Endodermal cell (in vitro differentiated cells): ENCODE measurements at places on chromosomes 2 and 18. TPM values are rescaled to one million over a fixed set of nuclear protein-coding genes. Genes with fewer than 3 reads are reported as not detected.

The DNAJC5G gene
- not detected in 2 replicates for total RNA-seq

The ALPP gene
- total RNA-seq = not detected in 2 replicates

The CAPN14 gene
- total RNA-seq = 0.11 and 0.31 TPM in 2 replicates

The RPRM gene
- 32.6 and 34.7 TPM in 2 replicates for total RNA-seq

The ZFAND2B gene
- 19.5 and 22.5 TPM in 2 replicates for total RNA-seq

The TTR gene
- not detected in 2 replicates for total RNA-seq

The ACOXL gene
- 8.9 to 11.7 TPM (median 10.7 TPM) in 3 replicates for total RNA-seq

The EVX2 gene
- not detected in 3 replicates for total RNA-seq

The PLCL1 gene
- 0.11 to 0.15 TPM in 2 of 3 replicates, not detected in the other for total RNA-seq

The NT5C1B gene
- not detected in 3 replicates for total RNA-seq

The LONRF2 gene
- 0.36 and 0.40 TPM in 2 replicates for total RNA-seq

The RESP18 gene
- not detected in 3 replicates for total RNA-seq

The MYO7B gene
- 0.11 TPM in 1 of 3 replicates, not detected in the others for total RNA-seq

The MAL gene
- total RNA-seq = not detected in 2 replicates

The FBXO48 gene
- 1.0 and 1.3 TPM in 2 replicates for total RNA-seq

GRCh38 chr2:73202156-73203054 is at the start of gene NOTO:
NOTO (plus strand) TSS chr2:73202574; CDS start chr2:73202667, 93 bp downstream.
- DNase-seq = peak; percentile 85

GRCh38 chr2:88197732-88198131 is 27.6 kb downstream of the THNSL2 start:
- DNase-seq = no peak

DNA sequence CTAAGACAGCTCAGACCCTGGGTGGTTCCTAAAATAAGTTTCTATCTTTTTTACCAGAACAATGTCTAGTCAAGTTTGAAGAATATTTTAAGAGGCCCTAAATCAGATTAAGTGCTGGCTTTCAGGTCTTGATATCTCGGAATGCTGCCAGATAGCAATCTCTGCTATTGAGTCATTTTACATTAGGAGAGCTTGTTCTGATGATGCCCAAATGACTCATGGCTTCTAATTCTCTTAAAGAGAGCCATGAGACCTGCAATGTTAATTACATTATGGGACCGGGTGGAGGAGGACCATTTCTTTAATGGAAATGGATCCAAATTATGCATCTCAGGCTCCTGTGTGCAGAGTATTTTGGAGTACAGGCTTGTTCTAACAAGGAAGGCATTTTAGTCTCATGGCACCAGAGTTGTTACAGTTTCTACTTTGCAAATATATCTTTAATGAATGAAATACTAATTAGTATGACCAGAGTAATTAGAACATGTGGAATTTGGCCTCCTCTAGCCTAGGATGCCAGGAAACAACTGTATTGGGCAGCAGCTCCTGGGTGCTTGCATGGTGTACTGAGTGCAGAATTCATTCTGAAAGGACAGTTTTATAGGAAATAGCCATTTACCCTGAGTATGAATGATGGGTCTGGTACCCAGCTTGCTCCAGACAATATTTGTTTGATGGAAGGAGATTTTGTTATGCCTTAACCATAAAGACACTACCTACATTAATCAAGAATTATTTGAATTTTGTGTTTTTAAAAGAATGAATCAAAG is 94.0 kb upstream of the SULT1C3 start:
- DNase-seq = no peak

- DNase-seq = no peak
These were observed 339 bp downstream of the ACAA2 start for GRCh38 chr18:49813069-49813318.

DNA sequence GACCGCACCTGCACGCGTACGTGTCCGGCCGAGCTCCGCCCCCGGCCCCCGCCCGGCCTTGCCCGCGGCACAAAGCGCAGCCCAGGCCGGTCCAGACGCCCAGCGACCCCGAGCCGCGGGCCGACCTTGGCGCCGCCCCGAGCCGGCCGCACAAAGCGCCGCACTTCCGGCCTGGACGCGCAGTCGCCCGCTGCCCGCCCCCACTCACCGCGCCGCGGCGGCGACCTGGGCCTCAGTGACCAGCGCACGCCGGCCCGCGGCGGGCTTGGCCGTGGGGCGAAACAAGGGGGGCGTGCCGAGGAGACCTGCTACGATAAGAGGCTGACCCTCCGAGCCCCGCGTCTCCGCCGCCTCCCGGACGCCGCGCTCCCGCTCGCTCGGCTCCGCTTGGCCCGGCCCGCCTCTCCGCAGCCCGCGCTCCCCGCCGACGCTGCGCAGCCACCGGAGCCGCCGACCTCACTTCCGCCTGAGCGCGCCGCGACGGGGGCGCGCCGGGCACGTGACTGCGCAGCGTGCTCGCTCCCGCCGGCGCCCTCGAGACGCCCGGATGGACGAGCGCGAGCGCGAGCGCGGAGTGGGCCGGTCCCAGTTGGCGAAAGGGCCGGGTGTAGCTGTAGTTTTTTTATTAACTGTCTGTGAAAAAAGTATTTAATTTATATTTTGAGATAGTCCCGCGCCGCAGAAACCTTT is at the start of gene FAM168B:
Gene FAM168B, minus strand, starts transcription at position 455 of the 690 bp plus-strand sequence. CDS start 10,814 bp downstream, outside the sequence.
- peak; percentile 94 for DNase-seq

DNA sequence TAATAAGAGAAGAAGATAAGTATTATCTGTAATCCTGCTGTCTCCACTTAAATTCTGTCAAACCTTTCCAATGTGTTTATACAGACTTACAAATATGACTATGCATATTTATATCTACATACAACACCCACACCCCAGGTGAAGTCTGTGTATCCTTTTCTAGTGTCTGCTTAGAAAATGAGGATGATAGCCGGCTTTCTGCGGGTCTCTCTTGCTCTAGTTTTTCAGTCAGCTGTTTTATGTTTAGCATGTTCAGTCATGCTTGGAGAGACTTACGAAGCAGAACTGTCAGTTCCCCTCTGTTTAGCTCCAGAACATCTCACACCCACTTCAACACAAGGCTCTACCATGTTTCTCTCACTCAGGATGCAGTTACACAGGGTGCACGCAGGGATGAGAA is 137.3 kb upstream of the NFATC1 start:
- DNase-seq = no peak

DNA sequence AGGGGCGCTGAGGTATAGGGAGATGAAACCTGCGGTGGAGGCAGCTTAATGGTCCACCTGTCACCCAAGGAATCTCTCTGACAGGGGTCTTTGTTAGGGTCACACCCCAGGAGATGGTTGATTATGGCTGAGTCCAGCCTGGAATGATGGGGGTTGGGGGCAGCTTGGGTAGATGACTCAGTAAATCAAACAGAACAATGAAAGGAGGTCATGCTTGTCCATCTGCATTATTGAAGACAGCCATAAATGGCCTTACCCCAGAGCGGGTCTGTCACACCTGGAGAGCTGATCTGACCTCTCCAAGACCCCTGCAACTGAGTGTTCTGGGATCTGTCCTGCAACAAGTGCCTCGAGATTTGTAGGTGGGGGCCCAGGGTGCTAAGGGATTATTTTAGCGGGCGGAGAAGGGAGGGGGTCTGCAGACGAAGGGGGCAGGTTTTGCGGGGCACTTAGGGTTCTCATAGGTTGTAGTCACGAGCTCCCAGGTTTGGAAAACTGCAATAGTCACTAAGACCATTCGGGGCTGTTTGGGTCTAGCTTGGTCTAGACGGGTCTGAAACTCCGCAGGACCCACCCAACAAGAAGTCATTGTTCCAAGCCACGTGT is 771 bp upstream of the IGFBP2 start:
- DNase-seq = no peak

DNA sequence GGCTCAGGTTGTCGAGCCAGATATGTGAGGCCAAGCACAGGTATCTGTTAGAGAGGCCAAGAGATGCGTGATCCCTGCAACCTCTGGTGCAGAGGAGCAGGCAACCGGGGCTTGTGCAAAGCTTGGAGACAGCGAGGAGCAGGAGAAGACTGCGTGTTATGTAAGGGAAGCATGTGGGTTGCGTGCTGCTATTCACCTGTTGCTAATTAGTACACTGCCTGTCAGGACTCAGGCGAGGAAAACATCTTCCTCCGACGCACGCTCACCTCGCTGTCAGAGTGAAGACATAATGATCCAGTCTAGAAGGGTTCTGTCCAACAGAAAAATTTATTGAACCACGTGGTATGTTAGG is 102.5 kb downstream of the HNRNPLL start:
- no peak for DNase-seq

GRCh38 chr2:127619877-127620705 is 25.9 kb upstream of the GPR17 start:
- DNase-seq = peak; percentile 43

DNA sequence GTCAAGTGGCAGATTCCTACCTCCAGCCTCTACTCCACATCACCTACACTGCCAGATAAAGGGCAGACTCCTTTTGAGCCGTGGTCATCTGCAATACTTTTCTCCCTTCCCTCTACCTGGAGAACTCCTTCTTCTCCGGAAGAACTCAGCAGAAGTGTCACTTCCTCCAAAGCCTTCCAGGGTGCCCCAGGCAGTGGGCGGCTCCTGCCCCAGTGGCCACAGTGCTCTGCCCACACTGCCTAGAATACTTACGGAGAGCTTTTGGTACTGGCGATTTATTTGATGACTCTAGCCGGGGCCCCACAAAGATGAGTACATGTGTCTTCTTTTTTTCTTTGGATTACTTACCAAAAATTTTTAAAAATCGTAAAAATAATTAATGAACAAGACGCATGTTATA is 39.7 kb downstream of the FOSL2 start:
- no peak for DNase-seq

GRCh38 chr2:63792530-63792929 is 49.2 kb upstream of the UGP2 start:
- DNase-seq = no peak

DNA sequence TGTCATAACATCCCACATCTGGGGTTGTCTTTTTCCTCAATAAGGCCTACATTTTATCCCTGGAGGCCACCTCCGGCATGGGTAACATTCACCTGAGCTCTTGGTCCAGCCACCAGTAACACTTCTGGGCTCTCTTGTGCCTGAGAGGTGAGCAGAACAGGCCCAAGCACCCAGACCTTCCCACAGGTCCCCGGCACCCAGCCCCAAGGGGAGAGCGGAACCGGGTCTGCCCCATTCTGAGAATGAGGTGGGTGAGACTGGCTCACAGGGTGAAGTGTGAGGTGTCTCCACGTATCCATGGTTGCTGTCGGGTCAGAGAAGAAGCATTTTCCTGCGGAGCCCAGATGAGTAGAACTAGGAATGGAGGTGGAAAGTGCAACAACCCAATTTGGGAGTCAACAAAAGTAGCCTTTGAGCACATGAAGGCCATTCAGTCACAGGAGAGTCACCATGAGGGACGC is 496.7 kb upstream of the MYT1L start:
- peak; percentile 12 for DNase-seq

GRCh38 chr18:12346240-12346565 is 30.8 kb downstream of the AFG3L2 start:
- DNase-seq = no peak

DNA sequence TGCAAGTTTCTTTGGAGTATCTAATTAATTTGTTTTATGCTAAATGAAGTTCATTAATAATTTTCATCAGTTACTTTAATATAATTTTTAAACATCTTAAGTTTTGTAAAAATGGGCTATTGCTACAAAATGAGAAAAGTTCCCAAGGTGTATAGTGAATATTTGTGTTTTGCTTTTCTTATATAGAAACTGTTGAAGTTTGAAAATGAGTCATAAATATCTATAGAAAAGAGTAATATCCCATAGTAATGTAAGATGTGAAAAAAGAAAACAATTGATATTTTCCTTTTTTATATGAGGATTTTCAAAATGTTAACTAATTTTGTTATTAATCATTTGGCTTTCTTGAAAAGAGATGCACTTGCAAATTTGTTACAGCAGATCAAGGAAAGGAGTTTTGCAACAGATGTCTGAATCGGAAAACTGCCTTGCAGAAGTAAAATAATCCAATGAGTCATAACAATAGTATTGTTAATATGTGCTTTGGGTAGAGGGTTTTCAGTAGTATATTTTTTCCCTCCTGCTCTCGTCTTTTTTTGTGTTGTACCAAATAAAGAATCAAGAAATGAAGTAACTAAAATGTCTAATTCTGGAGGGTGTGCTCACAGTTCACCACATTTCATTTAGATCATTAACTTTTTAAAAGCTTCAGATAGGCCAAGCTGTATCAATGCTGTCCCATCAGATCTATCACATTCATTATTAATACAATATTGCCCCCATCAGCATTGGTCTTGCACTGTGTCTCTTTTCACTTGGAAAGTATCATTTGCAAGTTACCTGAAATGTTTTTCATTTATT is 15.5 kb downstream of the DUSP19 start:
- DNase-seq = no peak

DNA sequence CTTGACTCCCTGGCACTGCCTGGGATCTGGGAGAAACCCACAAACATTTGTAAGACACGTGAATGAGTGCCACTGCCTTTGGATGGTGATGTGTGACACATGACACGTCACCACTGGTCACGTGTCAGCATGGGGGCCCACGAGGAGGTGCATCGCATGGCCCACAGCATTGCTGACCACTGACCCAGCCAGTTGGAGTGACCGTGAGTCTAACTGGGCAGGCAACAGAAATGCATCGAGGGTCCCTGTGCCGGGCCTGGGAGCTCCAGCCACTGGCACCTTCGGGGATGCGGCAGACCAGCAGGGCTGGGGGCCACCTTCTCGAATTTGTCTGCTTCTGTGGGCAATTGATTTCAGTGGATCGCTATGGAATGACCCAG is 121.9 kb upstream of the HDAC4 start:
- DNase-seq = no peak

DNA sequence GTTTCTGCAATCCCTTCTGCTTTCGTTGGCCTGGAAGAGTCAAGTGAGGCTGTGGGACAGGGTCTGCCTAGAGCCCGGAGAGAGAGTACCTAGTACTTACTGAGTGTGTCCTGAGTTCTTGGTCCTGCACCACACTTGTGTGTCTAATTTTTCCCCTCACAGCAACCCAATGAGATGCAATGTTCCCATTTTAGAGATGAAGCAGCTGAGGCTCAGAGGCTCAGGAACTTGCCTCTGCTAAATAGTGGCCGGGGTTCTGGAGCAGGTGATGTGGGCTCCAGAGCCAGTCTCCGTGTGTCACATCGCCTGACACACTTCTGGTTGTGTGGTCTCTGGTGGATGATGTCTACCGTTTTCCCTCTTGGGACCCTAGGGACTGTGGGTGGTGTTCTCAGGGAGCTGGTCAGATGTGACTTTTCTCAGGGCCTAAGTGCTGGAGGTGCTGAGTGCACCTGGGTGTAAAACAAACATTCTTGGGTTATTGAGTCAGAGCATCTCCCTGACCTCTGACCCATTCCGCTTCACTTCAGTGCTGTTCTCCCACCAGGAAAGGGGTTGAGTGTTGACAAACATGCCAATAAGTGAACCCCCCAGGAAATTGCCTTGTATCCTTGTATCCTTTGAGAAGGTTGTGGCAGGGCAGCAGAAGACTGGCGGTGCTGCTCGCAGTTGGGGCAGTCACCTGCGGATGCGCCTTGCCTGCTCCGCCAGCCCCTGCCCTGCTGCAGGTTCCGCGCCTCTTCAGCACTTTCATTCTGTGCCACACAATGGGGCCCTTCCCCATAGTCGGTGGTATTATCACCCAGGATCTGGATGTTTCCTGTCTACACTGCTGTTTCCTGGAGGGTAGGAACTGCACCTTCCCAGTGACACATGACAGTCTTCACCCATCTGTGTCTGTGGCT is 32.1 kb downstream of the HK2 start:
- DNase-seq = no peak
